ENCODE measurements at places on chromosomes 7 and 10. TPM values are rescaled to one million over a fixed set of nuclear protein-coding genes. Genes with fewer than 3 reads are reported as not detected.

The GPR15LG gene
- total RNA-seq = not detected

The UNCX gene
- not detected for total RNA-seq

The PTN gene
- not detected for total RNA-seq

The TMEM229A gene
- not detected for total RNA-seq

The UBE2D1 gene
- 14.6 TPM for total RNA-seq

The OR13A1 gene
- total RNA-seq = not detected
